T-helper 1 cell (primary cell): ENCODE measurements at places on chromosomes 3 and 15.

GRCh38 chr3:31635545-31635944 lies 102.8 kb downstream of the STT3B start:
- DNase-seq: no peak

DNA sequence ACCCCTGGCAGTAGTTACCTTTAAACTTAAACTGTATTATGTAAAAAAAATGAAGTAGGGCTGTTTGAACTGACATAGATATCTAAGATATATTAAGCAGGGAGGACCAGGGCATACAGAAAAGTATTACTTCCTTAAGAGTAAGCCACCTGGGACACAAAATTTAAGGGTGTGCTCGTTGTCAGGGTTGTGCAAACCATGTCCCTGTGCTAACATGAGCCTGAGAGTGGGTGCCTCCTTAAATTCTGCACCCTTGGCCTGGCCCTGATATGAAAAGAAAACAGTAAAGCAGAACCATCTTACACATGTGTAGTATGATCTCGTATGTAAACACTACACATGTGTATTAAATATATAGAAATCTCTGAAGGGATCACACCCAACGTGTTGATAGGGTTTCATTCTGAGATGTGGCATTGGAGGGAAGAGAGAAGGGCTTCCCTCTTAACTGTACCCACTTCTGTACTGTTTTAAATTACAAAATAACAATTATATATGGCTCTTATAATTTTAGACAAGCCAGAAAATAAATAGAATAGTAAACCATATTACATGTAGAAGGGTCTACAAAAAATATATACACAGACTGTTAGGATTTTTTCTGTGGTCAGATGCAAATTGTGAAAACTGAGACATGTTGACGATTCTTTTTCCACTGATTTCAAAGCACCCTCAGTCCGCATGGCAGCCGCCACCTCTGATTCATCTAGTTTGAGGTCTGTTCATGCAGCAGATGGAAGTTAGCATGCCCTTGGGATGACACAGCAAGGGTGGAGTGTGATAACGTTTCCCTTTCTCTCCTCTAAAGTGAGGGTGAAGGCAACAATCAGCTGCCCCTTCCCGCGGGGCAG lies 400.8 kb upstream of the PROK2 start:
- DNase-seq: no peak

DNA sequence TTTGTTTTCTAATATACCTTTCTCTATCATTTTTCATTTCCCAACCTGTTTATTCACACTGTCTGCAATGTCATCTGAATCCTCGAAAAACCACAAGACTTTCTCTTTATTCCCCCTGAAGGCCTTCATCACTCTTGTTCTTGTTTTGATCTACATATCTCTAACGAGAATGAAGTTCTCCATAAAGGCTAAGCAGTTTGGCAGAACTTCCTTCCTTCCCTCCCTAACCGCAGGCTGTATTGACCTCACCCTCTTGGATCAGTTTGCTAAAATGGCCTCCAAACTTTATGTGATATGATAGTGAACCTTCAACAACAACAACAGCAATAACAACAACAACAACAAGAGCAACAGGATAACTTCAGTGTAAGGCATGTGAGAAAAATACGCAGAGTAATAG lies 392.8 kb downstream of the TIGIT start:
- DNase-seq: no peak

- no peak for DNase-seq
Observed at GRCh38 chr3:16881896-16882630, 2.7 kb upstream of the PLCL2 start.

DNA sequence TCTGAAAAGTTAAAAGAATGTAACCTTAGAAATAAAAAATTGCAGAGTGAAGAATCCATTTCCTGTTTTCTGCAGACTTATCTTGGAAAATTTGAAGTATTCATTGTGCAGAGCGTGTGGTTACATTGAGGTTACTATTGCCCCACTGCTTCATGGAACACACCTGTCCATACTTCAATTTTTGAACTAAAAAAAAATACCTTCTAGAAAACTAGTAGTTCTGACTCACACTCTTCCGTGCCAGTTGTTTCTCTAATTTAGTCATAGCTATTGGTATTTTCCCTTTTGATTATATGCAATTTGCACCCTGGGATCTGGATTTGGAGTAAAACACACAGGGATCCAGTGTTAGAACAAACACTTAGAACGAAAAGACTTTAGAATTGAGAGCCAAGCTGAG lies 111.8 kb upstream of the LYSMD4 start:
- no peak for DNase-seq

DNA sequence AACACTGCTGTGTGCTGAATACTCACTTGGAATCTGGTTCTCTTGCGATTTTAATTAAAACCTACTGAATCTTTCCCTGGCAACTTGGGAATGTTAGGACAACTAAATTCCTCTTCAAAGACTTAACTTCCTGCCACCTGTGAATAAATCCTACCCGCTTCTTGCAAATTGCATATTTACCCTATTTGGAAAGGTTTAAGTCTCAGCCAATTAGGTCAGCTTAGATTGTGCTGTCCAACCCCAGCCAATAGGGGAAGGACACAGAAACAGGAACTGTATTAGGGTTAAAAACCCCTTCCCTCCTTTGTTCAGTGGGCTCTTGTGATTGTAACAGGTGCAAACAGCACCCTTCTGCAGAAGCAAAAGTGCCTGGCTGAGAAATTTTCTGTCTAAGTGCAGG lies 38.6 kb upstream of the FSTL1 start:
- DNase-seq: no peak

DNA sequence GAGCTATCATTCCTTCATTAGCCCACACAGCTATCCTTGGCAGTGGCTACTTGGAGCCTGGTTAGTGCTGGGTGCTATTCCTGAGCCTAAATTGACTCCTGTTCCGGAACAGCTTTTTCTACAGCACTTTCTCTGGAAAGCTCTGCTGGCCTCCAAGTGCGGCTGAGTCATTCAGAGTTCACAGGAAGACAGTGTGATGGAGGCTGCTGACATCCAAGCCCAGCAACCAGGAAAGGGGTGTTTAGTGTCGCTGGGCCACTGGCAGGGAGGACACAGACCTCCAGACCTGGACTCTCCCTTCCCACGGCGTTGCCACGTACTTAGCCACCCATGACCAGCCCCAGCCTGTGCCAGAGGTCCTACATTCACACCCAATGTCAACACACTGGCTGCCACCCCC lies 28.7 kb downstream of the CACNA2D2 start:
- no peak for DNase-seq

GRCh38 chr3:149812165-149812605 lies 830 bp upstream of the RNF13 start:
- no peak for DNase-seq

DNA sequence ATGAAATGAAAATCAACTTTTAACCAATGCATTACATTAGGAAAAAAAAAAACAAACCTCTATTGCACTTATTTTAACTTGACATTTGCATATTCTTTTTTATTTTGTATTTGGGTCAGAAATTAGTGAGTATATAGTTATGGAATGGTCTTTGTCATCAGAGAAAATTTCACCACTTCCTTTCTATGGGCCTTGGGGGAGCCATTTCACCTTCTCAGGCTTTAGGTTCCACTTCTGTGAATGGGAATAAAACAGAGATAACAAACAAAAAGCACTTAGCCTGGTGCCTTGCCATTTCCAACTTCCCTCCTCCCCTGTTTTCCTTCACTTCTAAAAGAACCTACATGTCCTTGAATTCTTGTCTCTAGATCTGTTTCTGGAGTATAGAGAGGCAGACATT lies 168.0 kb upstream of the STT3B start:
- no peak for DNase-seq

GRCh38 chr15:49864251-49864650 lies 243.4 kb downstream of the DTWD1 start:
- no peak for DNase-seq
